Astrocyte of the cerebellum (primary cell): ENCODE measurements at places on chromosomes 7 and 10.

DNA sequence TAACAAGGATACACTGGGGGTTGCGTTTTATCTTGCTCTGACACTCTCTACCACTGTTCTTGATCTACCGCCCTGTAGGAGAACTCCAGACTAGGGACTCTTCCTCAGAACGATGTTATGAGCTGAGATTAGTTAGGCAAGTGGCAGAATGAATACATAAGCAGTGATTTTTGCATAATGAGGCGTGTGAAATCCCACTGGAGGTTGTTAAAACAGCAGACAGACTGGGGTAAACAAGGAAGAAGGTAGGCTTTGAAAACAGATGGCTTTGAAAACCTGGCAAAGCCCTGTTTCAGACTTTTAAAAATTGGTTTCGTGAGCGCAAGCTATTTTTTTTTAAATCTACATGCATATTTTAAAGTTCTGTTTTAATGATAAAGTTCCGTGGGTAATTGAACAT, 785.2 kb downstream of the TYW1 start:
- no peak for DNase-seq

- no peak for DNase-seq
Observed at GRCh38 chr7:26417911-26418413, 126.3 kb downstream of the SNX10 start.

DNA sequence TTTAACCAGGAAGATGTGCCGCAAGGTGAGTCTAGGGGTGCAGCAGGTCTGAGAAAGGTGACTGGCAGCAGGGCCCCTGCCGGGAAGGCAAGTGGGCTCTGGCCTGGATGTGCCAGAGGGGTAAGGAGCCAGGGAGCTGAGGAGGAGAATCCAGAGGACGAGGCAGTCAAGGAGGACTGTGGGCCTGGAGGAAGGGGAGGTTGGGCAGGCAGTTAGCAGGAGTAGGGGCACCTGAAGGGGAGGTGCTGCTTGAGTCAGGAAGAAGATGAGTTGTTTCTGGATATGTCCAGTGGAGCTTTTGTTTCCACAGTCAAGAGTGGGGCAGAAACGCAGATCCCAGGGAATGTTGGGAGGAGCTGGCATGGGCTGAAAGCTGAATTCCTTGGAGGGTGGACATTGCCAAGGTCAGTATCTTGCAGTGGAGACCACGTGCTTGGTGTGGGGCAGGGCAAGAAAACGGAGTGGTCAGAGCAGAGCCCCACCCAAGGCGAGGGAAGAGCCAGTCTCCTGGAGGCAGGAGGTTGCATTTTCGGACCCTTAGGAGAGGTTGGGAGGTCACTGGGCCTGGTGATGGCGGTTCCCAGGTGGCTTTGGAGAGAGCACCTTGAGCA, 34.0 kb downstream of the MINDY4 start:
- DNase-seq: no peak

GRCh38 chr10:3072641-3073360, 5.5 kb downstream of the PFKP start:
- DNase-seq: no peak
